DND-41 (cell line): ENCODE measurements at places on chromosomes 4 and X.
A peak's percentile ranks its signal among the peaks of the same experiment; 100 is the strongest.

GRCh38 chrX:82237328-82237727, 1035.4 kb downstream of the SH3BGRL start:
- DNase-seq = no peak

GRCh38 chr4:41320786-41321185, 64.1 kb downstream of the UCHL1 start:
- no peak for DNase-seq

- DNase-seq = no peak
Measured at GRCh38 chr4:98864560-98864959, 64.4 kb downstream of the EIF4E start.

DNA sequence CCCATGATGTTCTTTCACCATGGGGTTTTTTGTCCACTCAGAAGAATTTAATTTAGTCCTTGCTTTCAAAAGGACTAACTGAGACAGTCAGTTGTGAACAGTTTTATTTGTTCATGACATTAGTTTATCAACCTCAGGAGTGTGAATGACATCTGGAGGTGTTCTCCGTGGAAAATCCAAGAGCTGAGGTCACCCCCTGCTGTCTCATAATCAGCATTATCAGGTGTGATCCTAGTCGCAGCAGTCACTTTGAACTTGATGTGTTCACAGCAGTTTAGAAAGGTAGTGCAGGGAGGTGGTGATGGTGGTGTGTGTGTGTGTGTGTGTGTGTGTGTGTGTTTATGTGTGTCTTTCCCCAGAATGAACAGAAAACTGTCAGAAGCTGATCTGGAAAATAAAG, 1760.8 kb upstream of the PCDH10 start:
- no peak for DNase-seq

GRCh38 chr4:8439914-8440491, 520 bp downstream of the ACOX3 start:
- peak; percentile 53 for DNase-seq
